MCF 10A (cell line): ENCODE measurements at places on chromosomes 13 and 19. TPM values are rescaled to one million over a fixed set of nuclear protein-coding genes. Genes with fewer than 3 reads are reported as not detected.

- no peak for DNase-seq
These were observed 217.0 kb upstream of the IPO5 start for GRCh38 chr13:97736436-97736835.

- peak; percentile 56 for DNase-seq
These were observed 175.9 kb upstream of the TRPC4 start for GRCh38 chr13:38045278-38046048.

GRCh38 chr19:29364999-29365398 lies 152.0 kb upstream of the UQCRFS1 start:
- no peak for DNase-seq

- no peak for DNase-seq
These were observed 254.2 kb downstream of the COG6 start for GRCh38 chr13:39909634-39910033.

DNA sequence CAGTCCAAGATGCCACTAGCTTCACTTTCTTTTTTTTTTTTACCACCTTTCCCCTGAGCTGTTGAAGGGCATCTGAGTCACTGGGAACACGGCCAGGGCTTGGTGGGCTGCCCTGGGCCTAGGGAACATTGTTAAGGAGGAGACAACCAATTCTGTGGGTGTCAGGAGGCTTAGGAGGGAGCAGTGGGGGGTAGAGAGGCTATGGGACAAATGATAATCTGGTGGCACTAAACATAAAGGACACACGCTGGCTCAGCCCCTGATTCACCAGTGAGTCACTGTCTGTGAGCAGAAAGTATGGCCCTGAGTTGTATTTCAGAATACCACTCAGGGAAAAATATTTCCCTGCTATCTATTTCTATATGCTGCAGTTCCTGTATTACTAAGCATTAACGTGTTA lies 207.8 kb downstream of the DCLK1 start:
- DNase-seq = peak; percentile 45

The C3 gene
- total RNA-seq = 842 and 872 TPM in 2 replicates
